ENCODE measurements at places on chromosomes 4 and X.

DNA sequence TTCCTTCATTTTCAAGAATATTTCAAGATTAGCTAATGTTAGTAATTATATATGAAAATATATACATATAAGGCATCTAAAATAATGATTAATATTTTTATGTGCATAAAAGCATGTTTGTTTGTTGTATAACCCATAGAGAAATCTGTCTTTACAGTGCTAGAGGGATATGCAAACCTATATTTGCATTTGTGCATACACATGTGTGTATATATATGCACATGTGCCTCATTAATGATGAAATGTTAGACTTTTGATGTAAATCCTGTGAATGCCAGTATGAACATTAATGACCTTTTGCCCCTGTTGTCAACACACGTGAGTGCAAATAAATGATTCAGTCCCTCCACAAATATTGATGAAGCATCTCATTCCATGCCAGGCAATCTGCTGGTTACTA, 197.9 kb downstream of the ARHGAP10 start:
- no peak for DNase-seq

DNA sequence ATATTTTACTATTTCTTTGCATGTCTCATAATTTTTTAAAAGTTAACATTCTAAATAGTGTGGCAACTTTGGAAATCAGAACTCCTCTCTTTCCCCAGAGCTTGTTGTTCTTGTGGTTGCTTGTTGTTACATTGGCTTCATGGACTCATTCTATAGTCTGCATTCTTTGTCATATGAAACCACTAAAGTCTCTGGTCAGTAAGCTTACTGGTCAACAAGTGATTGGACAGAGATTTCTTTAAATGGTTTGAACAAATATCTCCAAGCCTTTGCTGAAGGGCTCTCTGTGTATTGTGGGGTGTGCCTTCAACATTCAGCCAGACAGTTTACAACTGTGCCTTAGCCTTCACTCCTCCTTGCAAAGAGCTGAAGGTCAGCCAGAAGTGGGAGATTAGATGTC, 147.2 kb downstream of the OPHN1 start:
- no peak for DNase-seq

DNA sequence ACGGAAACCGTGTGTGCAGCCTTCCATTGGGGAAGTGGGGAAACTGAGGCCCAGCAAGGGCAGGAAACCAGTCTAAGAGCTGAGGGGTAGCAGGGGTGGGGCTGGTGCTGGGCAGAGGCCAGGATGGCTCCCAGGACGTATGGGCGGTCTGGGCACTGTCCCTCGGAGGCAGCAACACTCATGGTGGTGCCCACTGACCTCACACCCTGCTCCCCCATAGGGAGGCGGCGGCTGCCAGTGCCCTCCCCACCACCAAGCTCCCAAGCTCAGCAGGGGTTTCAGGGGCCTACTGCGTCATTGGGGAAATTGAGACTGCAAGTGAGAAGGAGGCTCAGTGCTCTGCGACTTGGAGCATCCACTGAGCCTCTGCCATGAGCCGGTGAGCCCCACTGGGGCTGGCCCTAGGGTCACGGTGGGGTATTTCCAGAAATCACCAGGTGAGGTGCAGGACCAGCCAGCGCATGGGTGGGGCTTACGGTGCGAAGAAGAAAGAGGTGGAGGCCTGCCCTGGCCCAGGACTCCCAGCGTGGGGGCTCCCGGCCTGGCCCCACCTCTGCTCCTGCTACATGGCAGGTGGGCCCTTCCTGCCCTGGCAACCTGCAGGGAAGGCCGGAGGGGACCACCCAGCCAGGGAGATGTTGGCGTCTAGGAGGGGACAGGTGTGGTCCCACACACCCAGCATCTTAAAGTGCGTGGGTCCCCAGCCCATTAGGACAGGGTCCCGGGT, 915 bp downstream of the MSANTD1 start:
- DNase-seq, result no peak

DNA sequence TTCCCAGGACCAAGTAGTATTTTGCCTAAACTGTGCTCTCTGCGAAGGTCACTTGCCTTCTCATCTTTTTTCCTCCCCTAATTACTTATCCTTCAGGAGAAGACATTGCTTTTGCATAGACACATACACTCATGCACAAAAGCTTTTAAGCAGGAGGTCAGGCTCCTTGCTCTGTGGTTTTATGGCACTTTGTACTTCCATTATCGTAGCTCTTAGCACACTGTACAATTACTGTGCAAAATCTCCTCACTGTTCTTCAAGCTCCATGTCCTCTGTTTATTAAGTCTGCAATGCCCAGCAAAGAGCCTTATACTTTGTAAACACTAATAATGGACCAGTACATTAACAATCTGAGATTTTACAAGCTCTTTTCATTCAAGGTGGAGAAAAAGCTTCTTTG, 188.4 kb upstream of the GNPDA2 start:
- no peak for DNase-seq

DNA sequence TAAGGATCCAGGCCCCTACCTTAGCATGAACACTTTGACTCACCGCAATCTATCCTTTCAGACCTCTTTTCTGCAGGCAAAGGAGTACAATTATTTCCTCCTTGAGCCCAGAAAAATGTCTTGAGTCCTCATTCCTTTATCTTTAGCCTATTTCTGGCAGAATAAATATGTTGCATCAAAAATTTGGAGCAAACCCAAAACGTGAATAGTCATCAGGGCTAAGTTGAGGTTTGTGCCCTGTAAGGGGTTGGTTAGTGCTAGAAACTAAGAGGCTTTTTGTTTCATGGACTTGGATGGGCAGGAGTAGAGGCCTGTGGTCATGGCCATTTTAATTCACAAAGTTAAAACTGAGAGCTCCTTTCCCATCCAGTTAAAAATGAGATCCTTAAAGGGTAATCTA, 460.3 kb downstream of the GBA3 start:
- DNase-seq, result no peak

DNA sequence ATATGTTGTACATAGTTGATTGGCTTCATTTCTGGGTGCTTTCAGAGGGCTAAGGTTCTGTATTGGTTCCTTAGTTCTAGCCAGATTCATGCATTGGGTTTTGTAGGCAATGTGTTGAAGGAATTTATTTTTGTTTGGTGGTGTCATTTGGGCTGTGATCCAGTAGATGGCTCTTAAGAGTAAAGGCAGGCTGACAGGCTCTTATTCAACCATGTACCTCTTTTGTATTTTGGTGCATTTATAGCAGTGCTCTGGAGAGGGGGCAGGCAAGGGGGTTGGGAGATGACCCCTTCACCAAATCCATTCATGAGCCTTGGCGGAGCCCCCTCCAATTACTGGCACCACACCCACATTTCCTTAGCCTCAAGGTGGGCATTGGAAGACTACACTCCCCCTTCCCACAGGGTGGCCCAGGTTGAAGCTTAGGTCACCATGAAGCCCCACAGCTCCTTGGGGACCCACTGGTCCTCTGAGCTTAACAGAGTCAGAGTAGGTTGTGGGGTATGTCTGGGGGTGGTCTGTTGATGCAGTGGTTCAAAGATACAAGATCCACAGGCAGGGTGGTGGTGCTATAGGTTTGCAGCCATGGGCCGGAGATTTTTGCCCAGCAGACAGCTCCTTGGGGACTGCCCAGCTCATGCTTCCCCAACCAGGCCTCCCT, 143.0 kb upstream of the GNPDA2 start:
- DNase-seq, result no peak

DNA sequence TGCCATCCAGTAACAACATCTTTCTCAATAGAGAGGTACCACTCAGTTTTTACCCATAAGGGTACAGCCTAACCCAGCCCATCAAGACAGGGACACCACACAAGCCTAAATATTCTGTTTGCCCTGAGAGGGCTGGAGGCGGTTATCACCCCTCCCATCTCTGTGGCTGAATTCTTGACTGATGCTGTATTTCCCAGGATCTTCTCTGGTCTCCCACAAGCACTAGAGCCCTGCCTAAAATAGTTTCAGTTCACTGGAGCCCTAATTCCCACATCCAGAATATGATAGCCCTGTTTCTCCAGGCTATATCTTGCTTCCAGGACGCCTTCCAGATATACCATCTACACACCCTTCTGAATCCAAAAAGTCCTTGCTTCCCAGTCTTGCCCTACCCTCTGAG, 91.6 kb upstream of the NMU start:
- no peak for DNase-seq

- no peak for DNase-seq
Observed at GRCh38 chr4:8069102-8069752, 89.4 kb downstream of the ABLIM2 start.

GRCh38 chr4:3021127-3021526, 53.2 kb downstream of the HTT-AS start:
- DNase-seq, result no peak

GRCh38 chr4:23828779-23829178, 61.1 kb downstream of the PPARGC1A start:
- DNase-seq, result no peak

DNA sequence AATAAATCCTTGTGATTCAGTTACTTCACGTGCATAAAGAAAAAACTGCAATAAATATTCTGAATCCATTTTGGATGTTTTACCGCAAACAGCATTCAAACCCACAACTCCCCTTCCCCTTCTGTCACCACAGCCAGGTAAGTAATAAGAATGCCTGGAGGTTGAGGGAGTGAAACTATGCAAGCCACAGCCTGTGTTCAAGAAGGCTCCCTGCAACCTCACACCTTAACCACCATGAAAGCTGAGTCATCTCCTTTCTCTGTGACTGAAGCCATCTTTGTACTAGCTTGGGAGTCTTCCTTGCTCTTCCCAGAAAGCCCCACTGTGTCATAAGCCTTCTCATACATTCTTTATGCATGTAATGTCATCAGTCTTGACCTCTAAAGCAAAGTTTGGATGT, 297.0 kb upstream of the PUDP start:
- no peak for DNase-seq

- no peak for DNase-seq
Observed at GRCh38 chr4:83104991-83105390, 9.5 kb downstream of the PLAC8 start.

DNA sequence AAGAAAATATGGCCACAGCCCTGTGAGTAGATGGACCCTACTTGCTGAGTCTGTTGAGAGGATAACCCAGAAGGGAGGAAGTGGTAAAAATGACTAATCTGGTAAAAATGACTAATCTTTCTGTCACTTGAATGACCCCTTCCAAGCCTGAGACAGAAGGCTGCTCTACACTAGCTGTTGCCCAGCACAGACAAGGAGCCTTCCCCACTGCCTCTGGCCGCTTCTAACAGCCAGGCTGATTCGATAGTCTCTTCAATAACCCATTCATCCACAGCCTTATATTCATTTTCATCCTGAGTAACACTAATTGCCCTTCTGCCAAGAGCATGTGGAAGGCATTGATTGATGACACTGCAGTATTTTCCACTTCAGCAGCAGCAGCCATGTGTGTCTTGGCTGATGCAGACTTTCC, 18.4 kb downstream of the MAGEB17 start:
- no peak for DNase-seq

GRCh38 chr4:88822034-88822789, 124.6 kb upstream of the NAP1L5 start:
- DNase-seq, result no peak

DNA sequence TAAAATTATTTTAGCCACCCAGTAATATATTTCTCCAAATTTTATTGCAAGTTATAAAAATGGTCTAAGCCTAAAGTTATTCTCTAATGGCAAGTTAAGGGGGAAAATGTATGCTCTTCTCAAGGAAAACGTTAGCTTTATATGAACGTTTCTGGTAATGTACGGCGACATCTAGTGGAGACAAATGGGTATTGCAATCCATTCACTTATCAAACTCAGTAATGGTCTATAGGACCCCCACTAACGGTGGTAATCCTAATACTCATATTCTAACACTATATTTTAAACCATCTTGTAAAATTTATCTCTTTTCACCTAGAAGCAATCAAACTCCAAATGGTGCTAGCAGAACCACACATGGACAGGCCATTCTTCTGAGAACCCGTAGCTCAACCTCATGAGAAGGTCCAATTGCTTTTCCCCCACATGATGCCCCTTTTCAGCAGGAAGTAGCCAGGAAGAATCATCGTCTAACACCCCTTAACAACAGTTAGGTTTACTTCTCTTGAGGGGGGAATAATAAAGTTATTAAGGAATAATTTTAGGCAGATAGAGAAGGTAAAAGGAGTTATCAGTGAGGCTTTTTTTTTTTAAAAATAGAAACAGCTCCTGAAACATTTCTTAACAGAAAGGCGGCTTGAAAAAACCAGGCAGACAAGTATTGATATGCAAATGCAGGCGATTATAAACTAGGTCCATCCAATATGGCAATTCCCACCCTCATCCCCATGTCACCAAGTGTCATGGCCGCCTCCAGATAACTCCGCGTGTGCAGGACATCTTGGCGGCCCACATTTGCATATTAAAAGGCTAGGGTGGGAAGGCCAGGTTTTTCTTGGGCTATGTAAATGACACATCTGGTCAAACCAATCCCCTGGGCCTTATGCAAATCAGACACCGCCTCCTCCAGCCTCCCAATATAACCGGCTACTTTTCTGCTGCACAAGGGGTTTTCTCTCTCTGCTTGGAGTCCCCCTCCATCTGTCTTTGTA, 35.0 kb downstream of the NUDT11 start:
- DNase-seq, result peak; percentile 37

Measured in hematopoietic multipotent progenitor cell treated with erythropoietin and hydrocortisone succinate and interleukin-3 and kit ligand, for 17 days (in vitro differentiated cells).